Inflammatory macrophage (primary cell): ENCODE measurements at places on chromosomes 7 and 10.
A peak's percentile ranks its signal among the peaks of the same experiment; 100 is the strongest.

- DNase-seq: no peak
These were observed 60.0 kb downstream of the MINDY4 start for GRCh38 chr7:30831227-30831626.

GRCh38 chr7:136492366-136492765 is 376.1 kb upstream of the CHRM2 start:
- no peak for DNase-seq

DNA sequence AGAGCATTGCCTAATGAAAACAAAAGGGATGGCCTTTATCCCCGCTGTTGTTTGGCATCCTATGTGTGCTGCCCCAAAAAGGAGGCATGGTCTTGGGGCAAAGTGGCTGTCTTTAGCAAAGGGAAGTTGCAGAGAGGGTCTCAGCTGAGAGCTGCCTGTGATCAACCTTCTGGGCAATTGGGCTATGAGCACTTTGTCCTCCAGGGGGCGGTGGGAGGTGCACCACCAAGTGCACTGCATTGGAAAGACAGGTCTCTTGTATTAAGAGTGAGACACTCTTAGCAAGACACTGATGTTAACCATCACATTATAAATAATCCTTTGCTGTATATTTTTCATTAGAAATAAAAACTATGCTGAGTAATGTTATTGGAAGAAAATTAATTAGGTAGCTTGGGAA is 314.8 kb downstream of the POM121L12 start:
- no peak for DNase-seq

GRCh38 chr7:139583826-139584553 is 60.5 kb downstream of the CLEC2L start:
- no peak for DNase-seq

DNA sequence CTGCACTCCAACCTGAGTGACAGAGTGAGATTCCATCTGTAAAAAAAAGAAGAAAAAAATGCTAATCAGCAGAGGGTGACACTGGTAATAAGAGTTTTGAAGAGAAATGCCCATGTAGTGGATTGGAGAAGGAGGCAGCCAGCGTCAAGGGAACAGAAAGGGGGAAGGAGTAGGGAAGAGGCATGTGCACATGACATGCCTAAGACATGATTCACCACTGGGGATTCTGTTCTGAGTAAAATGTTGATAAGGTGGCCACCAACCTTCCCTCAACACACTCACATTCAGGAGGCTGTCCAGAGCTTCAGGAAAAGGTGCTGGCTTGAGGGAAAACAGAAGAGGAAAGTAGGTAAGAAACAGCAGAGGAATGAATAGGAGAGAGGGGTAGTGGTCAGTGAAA is 39.9 kb downstream of the AKR1D1 start:
- peak; percentile 22 for DNase-seq

- no peak for DNase-seq
These were observed 76.5 kb downstream of the ITIH5 start for GRCh38 chr10:7590271-7590670.

- DNase-seq: no peak
These were observed 23.0 kb downstream of the CRPPA start for GRCh38 chr7:16398146-16399017.

- peak; percentile 68 for DNase-seq
These were observed 432.9 kb downstream of the DNAJB6 start for GRCh38 chr7:157769526-157770215.

GRCh38 chr10:6956562-6956961 is 376.5 kb upstream of the PRKCQ start:
- no peak for DNase-seq

- no peak for DNase-seq
These were observed 47.9 kb upstream of the STK17A start for GRCh38 chr7:43535031-43535451.

DNA sequence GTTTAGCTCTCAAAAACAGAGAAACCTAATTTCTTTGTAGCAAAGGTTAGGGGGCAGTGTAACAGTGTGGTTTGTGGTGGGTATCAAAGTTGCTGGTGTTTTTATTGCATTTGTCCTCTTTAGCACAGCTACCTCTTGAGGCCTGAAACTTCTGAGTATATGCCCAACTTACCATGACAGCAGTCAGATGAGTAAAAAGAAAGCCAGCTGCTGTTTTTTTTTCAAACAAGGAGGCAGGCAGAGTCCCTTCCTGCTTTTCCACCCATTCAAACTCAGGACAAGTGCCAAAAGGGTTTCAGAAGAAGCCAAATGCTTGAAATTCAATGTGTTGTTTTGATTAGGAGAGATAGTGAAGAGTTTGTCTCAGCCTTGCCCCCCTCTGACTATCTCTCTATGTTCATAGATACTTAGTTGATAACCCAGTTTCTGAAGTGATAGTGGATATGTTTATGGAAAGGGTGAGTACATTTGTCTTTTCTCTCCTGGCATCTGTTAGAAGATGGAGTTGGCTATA is 23.1 kb downstream of the GBF1 start:
- DNase-seq: no peak

GRCh38 chr10:119940487-119940886 is 48.0 kb downstream of the SEC23IP start:
- DNase-seq: no peak
